Liver (tissue), 10 donors: ENCODE measurements at places on chromosomes 4 and X. TPM values are rescaled to one million over a fixed set of nuclear protein-coding genes. Genes with fewer than 3 reads are reported as not detected.

Gene UGT2A3
- total RNA-seq, result 16.3 TPM

Gene GABRG1
- total RNA-seq, result 0.08 TPM

Gene GAGE12E
- total RNA-seq, result not detected

Gene SSX4
- not detected for total RNA-seq

Gene FGF5
- not detected for total RNA-seq

DNA sequence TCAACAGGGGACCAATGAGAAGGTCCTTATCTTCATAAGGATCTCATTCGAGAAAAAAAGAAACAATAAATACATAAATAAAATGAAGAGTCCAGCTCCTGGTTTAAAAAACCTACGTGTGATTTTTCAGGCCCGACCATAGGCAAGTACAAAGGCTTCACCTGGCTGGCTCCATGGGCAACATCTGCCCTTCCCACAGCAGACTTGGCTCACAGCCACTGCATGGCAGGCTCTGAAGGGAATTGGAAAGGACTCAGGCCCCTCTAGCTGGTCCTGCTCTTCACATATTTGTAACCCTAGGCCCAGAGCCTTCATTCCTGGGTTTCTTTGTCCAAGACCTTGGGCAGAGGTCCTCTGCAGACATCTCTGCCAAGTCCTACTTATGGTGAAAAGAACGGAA lies 228.1 kb downstream of the QDPR start:
- no peaks in the 10 kb centered on the region for H3K36me3 ChIP-seq
- no peak for DNase-seq
- H3K4me1 ChIP-seq, result no peaks in the 10 kb centered on the region
- H3K27ac ChIP-seq, result no peak overlapping the region
- H3K27me3 ChIP-seq, result no peaks in the 10 kb centered on the region

DNA sequence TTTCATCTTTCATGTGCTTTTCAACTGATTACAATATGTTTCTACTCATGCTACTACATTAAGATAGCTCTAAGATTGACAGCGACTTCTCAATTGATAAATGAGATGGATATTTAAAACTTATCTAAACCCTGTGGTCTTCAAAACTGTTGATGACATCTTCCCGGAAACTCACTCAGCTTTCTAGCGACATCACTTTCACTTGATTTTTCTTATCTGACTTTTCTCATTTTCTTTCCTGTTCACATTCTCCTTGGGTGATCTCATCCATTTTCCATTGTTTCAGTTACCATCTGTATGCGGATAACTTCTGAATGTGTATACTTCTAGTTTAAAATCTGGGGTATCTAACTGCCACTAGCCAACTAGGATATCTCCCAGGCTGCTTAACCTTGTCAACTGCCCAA lies 3.1 kb downstream of the POLR2B start:
- H3K27me3 ChIP-seq, result no peaks in the 10 kb centered on the region
- peaks cover 6% of the 10 kb centered on the region for H3K36me3 ChIP-seq
- H3K4me3 ChIP-seq, result no peak overlapping the region
- H3K27ac ChIP-seq, result no peak overlapping the region
- no peak for DNase-seq
- peaks cover 5% of the 10 kb centered on the region for H3K4me1 ChIP-seq

GRCh38 chr4:174318829-174319764 lies 35.4 kb downstream of the CEP44 start:
- no peak overlapping the region for H3K4me3 ChIP-seq
- no peaks in the 10 kb centered on the region for H3K4me1 ChIP-seq
- H3K36me3 ChIP-seq, result peaks cover 6% of the 10 kb centered on the region
- no peak overlapping the region for H3K27ac ChIP-seq

GRCh38 chr4:57640391-57641100 lies 530.4 kb upstream of the IGFBP7 start:
- H3K4me1 ChIP-seq, result no peaks in the 10 kb centered on the region
- no peaks in the 10 kb centered on the region for H3K36me3 ChIP-seq
- H3K27ac ChIP-seq, result no peak overlapping the region
- H3K27me3 ChIP-seq, result no peaks in the 10 kb centered on the region
